Left ventricle myocardium inferior (tissue), 1 donor: ENCODE measurements at places on chromosomes 1 and 21.
A peak's percentile ranks its signal among the peaks of the same experiment; 100 is the strongest.

GRCh38 chr1:154154534-154155191, at the start of gene NUP210L:
Gene NUP210L (minus strand): TSS chr1:154155073.
- DNase-seq: peak; percentile 92

DNA sequence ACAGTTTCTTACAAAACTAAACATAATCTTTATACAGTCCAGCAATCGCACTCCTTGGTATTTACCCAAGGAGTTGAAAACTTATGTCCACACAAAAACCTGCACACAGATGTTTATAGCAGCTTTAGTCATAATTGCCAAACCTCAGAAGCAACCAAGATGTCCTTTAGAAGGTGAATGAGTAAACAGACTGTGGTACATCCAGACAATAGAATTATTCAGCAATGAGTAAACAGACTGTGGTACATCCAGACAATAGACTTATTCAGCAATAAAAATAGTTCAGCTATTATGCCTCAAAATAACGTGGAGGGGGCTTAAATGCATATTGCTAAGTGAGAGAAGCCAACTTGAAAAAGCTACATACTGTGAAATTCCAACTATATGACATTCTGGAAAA, 87.0 kb upstream of the GALNT2 start:
- DNase-seq: no peak

GRCh38 chr1:213617133-213617532, 370.6 kb upstream of the PROX1 start:
- no peak for DNase-seq

- DNase-seq: no peak
Measured at GRCh38 chr21:27528697-27529096, 561.8 kb upstream of the ADAMTS5 start.

GRCh38 chr21:34869545-34869944, 179.6 kb downstream of the RUNX1 start:
- DNase-seq: no peak
